ENCODE measurements at places on chromosomes 6 and 20.

DNA sequence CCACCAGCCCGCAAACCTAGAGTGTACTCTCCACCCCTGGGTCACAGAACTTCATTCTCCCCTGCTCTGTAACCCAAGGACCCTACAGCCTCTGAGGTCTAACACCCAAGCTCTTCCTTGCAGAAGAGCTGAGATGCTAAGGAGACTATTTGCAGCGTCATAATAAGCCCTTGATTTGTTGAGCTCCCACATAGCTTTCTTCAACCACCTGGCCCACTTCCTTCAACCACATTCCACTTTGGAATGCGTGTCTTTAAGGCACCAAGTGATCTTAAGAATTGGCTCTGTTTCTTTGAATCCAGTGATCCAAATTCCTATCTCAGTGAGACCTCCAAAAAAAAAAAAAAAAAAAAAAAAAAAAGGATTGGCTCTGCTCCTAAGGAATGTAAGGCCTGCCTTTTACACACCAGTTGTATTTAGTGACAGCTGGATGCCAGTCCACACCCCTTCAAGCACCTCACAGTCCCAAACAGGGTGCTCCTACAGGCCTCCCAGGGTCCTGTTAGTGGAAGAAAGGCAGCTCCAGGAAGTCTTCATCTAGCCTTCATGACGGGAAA is 106.2 kb downstream of the UBE3D start:
- no peak for DNase-seq

DNA sequence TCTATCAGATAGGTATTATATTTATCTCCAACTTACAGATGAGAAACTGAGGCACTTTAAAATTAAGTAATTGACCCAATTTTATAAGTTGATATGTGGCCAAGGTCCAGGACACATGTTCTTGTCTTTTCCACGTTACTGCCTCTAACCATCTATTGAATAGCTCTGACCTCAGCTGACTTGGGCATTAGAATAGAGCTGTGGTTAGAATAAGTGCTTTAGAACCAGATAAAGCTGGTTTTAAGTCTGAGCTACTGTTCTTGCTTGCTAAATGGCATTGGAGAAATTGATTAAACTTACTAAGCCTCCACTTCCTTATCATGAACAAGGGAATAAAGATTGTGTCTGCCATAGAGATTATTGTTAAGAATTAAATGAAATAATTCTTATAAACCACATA is 147.8 kb upstream of the DTNBP1 start:
- no peak for DNase-seq

DNA sequence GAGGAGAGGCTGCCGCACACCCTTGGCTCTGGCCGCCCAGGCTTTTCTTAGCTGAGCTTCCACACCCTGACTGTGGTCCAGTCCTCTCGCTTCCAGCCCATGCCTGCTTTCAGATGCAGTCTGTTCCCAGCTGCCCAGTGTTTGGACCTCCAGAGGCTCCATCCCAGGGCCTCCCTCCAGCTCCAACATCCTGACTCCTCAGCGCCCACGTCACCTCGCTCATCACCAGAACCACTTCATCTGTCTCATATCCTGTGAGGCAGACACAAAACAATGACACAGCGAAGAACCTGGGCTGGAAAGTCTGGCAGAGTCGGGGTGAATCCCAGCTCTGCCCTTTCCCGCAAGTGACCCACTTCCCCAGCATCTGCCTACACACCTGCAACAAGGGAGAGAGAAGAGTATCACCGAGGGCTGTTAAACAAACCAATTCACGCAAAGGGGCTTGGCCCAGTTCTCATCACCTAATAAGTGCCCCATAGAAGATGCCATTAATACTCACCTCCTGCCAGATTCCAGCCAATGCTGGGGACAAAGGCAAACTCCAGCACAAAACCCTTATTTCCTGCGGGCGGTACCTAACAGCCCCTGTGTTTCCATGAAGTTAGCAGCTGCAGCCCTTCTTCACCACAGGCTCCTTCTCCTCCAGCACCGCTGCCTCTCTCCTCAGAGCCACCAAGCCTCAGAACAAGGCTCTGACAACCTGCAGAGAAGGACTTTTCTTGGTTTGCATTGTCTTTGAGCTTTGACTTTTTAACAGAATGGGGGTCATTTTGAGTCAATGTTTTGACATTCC is 133.4 kb upstream of the CDH4 start:
- no peak for DNase-seq

- DNase-seq, result no peak
Measured at GRCh38 chr6:118044275-118044674, 137.2 kb downstream of the SLC35F1 start.

Measured in inflammatory macrophage treated with lipopolysaccharide for 4 hours (primary cell).